Large intestine (tissue), 12 donors: ENCODE measurements at places on chromosomes 1 and 21.
A peak's percentile ranks its signal among the peaks of the same experiment; 100 is the strongest.

DNA sequence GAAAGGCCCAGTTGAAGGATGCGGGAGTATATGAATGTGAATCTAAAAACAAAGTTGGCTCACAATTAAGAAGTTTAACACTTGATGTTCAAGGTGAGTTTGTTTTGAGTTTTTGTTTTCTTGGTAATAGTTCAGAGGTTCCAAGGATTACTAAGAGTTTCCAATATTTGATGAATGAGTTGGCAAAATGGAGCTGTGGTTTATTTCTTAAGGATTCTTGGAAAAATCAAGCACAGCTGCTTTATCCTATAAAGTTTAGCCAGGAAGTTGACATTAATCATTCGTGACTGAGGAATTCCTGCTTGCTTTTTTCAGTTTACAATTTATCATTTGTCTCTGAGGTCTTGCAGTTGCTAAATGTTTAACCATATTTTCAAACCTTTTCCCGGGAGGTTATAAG is 15.1 kb downstream of the VCAM1 start:
- DNase-seq: peak; percentile 12

DNA sequence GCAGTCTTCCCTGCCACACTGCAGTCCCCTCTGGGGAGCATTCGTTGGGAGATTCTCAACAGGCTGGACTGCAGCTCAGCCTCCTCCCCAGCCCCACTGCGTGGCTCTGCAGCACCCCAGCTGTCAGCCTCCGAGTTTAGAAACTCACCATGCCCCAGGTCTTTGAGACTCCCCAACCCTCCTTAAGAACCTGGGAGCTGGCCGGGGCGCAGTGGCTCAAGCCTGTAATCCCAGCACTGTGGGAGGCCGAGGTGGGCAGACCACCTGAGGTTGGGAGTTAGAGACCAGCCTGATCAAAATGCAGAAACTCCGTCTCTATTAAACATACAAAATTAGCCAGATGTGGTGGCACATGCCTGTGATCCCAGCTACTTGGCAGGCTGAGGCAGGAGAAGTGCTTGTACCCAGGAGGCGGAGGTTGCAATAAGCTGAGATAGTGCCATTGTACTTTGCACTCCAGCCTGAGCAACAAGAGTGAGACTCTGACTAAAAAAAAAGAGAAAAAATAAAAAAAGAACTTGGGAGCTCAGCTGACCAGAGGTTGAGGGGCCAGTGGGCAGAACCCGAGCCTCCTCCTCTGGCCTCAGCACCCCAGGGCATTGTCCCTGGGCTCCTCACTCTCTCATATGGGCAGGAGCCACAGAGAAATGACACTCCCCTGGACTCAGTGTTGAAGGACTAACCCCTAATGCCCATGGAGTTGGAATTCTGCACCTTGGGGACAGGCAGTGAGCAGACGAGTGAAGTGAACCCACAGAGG is 5.6 kb downstream of the OLIG2 start:
- peak; percentile 61 for DNase-seq

GRCh38 chr21:38325731-38326420 is 69.1 kb downstream of the KCNJ15 start:
- DNase-seq: no peak

DNA sequence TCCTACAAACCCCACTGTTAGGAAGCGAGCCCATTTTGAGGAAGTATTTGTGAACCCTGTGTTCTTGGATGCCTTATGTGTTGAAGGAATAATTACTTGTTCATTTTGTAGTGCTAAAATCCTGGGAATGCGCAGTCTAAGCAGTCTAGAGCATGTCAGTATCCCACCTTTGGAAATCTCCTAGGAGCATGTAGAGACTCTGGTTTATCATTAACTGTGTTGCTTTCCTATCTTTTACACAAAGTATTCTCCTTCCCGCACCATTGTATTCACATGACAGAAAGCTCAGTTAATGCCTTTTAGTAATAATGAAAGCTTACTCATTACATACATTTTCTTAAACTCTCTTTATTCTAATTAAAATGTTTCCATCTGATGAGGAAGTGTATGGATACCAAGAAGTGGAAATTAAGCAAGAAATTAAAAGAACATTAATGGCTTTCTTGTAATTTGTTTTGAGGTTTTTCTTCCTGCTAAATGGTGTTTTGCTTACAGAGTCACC is 99.4 kb downstream of the CAMTA1 start:
- DNase-seq: peak; percentile 74

DNA sequence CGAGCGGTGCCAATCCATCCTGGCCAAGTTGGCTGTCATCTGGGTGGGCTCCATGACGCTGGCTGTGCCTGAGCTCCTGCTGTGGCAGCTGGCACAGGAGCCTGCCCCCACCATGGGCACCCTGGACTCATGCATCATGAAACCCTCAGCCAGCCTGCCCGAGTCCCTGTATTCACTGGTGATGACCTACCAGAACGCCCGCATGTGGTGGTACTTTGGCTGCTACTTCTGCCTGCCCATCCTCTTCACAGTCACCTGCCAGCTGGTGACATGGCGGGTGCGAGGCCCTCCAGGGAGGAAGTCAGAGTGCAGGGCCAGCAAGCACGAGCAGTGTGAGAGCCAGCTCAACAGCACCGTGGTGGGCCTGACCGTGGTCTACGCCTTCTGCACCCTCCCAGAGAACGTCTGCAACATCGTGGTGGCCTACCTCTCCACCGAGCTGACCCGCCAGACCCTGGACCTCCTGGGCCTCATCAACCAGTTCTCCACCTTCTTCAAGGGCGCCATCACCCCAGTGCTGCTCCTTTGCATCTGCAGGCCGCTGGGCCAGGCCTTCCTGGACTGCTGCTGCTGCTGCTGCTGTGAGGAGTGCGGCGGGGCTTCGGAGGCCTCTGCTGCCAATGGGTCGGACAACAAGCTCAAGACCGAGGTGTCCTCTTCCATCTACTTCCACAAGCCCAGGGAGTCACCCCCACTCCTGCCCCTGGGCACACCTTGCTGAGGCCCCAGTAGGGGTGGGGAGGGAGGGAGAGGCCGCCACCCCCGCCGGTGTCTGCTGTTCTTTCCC is 5.3 kb downstream of the GPR37L1 start:
- no peak for DNase-seq

DNA sequence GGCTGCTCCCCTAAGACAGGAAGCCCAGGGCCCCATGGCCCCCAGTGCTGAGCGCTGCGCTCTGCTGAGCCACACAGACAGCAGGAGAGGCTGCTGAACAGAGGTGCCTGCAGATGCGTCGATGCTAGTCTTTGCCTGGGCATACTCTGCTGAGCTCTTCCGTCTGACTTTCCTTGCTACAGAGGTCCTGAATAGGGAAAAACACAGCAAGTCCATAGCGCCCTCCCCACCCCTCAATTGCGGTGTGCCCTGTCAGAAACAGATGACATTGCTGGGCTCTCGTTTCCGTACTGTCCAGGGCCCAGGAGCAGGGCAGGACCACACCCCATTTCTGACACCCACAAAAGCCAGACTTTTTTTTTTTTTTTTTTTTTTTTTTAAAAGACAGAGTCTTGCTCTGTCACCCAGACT is 252.5 kb downstream of the SDCCAG8 start:
- DNase-seq: no peak

GRCh38 chr1:20823845-20824244 is 36.7 kb upstream of the HP1BP3 start:
- DNase-seq: no peak

DNA sequence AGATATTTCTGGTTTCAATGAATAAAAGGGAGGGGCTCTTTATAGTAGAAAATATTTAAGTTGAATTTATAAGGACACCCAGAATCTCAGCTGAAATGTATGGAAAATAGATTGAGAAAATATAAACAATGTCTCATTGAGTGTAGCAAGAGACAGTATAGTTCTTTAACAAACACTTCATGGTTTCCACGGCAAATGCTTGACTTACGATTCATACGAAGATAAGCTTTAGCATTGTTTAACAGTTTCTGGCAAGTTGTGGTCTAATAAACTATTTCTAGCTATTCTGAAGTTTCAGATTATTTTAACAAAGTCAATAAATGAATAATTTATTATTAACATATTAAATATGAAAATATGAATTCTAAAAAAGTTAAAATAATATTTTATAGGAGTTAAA is 1419.4 kb downstream of the KCNT2 start:
- no peak for DNase-seq

DNA sequence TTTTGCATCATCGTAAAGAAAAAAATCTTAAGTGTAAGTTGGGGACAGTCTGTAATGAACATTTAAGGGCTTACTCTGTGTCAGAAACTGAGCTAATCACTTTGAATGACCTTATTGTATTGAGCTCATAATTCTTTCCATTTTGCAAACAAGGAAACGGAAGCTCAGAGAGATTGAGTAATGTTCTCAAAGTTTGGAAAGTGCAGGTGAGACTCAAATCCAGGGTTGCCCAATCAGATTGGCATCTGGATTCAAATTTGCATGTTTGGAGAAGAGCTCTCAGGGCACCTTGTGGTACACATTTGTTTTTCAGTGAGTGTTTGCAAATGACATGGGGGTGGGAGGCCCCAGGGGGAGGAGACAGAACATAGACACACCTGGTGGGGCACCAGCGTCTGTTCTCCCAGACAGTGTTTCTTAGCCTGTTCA is 8.0 kb downstream of the ALPL start:
- DNase-seq: no peak

- peak; percentile 48 for DNase-seq
Measured at GRCh38 chr1:202968895-202969295, 1.8 kb upstream of the CYB5R1 start.

DNA sequence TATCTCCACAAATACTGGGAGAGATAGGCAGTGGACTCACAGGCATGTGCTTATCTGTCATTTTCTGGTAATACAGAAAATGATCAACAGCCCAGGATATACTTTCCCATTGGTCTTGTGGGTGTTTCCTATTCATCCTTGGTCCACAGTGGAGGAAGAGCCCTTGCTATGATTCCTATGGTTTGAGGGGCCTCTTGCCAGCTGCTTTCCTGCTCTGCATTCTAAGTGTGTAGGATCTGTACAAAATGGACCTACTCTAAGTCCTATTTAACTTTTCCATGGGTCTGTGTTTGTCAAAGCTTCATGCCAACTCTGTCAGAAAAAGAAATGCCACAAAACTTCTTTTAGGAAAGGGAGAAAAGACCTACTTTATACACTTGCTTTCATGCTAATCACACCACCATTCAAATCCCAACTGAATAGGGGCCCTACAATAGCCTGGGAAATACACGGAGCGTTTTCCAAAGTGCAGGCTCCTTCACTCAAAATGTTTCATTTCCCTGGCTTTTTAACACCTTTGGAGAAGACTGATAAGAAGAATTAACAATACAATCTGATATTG is 16.4 kb downstream of the PLPP3 start:
- peak; percentile 66 for DNase-seq

GRCh38 chr1:247331172-247331524 is 519 bp downstream of the ZNF496 start:
- DNase-seq: peak; percentile 78

DNA sequence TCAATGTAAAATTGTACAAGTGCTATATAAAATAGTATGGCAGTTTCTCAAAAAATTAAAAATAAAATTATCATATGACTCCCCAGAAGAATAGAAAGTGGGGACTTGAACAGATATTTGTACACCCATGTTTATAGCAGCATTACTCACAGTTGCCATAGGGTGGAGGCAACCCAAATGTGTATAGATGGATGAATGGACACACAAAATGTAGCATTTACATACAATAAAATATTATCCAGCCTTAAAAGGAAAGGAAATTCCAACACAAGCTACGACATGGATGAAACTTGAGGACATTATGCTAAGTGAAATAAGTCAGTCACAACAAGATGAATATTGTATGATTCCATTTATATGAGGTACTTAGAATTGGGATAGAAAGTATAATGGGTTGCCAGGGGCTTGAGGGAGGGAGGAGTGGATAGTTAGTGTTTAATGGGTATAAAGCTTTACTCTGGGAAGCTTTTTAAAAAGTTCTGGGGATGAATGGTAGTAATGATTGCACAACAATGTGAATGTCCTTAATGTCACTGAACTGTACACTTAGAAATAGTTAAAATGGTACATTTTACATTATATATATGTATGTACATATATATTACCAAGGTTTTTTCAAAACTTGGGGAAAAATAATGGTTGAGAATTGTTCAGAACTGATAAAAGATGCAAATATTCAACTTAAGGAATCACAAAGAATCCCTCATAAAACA is 53.0 kb upstream of the ADORA3 start:
- no peak for DNase-seq

- DNase-seq: no peak
Measured at GRCh38 chr1:22949822-22950331, 22.8 kb downstream of the LACTBL1 start.

DNA sequence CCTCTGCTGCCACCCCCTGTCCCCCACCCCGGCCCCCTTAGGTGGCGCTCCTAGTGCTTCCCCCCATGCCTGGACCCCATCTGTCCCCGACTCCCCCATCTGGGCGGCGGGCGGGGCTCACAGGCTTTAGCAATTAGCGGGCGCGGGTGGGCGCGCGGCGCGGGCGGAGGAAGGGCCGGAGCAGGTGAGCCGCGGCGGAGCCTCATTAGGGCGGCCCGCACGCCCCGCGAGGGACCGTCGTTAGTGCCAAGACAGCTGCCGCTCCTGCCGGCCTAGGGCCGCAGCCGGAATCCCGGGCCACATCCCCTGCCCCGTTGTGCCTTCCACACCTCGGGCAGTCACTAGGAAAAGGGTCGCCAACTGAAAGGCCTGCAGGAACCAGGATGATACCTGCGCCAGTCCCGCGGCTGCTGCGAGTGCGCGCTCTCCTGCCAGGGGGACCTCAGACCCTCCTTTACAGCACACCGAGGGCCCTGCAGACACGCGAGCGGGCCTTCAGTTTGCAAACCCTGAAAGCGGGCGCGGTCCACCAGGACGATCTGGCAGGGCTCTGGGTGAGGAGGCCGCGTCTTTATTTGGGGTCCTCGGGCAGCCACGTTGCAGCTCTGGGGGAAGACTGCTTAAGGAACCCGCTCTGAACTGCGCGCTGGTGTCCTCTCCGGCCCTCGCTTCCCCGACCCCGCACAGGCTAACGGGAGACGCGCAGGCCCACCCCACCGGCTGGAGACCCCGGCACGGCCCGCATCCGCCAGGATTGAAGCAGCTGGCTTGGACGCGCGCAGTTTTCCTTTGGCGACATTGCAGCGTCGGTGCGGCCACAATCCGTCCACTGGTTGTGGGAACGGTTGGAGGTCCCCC is 7.6 kb downstream of the OLIG2 start:
- no peak for DNase-seq

GRCh38 chr1:18384471-18384870 is 96.3 kb upstream of the KLHDC7A start:
- peak; percentile 3 for DNase-seq

- DNase-seq: no peak
Measured at GRCh38 chr1:15364740-15365139, 44.9 kb upstream of the EFHD2 start.

GRCh38 chr1:57638239-57638638 is 214.4 kb upstream of the DAB1 start:
- no peak for DNase-seq
